Skin of body (tissue), 3 donors: ENCODE measurements at places on chromosomes 5 and 9.

DNA sequence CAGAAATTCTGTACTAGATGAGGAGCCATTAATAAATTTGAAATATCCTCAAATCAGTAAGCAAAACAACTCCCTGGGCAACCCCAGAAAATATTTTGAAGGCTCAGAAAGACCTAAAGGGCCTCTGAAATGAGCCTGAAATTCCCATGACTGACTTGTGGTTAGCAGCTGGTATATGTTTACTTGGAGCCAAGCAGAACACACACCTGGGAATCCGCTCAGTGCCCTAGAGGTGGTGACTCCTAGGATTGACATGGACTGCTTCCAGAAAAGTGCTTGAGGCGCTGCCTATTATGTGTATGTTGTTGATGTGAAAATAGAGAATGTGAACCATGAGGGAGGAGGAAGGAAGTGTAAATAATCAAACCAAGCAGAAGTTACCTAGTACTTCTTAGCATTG, 14.7 kb downstream of the RFK start:
- no peak for DNase-seq

- DNase-seq, result no peak
Measured at GRCh38 chr9:89678396-89679015, 73.7 kb downstream of the GADD45G start.

- no peak for DNase-seq
Measured at GRCh38 chr5:180287404-180287803, 4.5 kb downstream of the MAPK9 start.

DNA sequence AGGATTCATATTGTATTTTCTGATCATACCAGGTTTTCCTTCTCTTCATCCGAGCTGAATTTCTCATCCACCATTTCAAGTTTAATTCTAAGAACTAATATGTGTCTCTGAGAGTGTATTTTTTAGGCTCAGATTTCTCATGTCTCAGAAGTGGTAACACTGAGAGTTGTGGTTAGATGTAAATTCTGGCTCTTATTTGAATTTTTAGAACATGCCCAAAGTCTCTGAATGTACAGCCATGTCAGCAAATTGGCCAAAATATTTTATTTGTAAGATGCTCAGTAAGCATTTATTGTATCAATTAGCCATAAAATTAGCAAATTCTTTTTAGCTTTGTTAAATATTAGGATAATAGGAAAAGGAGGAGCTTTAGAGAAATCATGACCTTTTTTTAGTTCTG, 16.6 kb downstream of the SV2C start:
- DNase-seq, result no peak

GRCh38 chr9:93824386-93825294, 130.5 kb downstream of the BARX1 start:
- DNase-seq, result no peak

DNA sequence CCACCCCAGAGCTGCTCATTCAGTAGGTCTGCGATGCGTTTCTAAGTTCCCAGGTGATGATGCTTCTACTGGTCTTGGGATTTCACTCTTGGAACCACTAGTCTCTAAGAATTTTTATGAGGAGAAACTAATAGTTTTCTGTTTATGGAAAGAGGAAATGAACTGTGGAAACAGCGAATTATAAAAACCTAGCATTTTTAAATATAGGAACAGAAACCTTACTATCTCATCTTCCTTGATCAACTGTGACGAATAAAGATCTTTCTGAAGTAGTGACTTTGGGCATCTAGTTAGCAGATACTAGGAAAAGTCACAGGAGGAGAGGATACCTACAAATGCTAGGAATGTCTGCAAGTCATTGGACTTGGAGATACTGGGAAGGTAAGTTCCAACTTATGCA, 376.8 kb upstream of the RFX3 start:
- no peak for DNase-seq

DNA sequence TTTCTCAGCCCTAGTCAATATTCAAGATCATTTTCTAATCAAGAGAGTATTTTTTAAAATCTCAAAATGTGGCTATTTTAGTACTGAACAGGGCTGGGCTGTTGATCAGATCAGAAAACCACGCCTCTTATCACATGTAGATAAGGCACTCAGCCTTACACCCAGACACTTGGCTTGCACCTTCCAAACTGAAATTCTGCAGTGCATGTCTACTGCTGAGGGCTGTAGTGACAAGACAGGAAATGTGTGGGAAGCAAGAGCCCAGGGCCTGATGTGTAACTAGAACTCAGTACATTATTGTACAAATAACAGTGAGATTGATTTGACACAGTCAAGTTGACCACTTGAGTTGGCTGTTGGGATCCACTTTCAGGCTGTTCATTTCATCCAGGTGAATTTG, 48.6 kb downstream of the UBE2QL1 start:
- no peak for DNase-seq

DNA sequence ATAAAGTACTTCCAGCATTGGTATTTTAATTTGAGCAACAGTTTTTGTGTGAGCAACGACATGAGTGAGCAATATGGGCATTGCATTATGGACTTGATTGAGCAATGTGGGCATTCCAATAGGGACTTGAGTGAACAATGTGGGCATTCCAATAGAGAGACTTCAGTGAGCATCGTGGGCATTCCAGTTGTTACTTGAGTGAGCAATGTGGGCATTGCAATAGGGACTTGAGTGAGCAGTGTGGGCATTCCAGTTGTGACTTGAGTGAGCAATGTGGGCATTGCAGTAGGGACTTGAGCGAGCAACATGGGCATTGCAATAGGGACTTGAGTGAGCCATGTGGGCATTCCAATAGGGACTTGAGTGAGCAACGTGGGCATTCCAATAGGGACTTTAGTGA, 52.2 kb downstream of the ZCCHC7 start:
- DNase-seq, result no peak

- no peak for DNase-seq
Measured at GRCh38 chr5:112663146-112663545, 74.5 kb upstream of the APC start.

DNA sequence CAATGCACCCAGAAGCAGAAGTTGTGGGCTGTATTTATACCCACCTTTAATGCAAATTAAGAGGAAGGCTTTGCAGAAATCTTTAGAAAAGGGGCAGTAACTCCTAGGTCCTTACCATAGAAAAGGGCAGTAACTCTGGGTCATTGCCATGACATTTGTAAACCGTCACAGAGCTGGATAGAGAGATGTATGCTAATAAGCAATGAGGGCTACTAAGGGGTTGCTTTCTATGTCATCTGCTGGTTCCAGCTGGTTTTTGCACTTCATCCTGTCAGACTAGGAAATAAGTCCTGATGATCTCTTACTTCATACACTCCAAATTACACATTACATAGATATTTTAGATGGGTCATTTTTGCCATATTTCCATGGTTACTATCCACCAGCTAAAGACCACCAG, 299.1 kb upstream of the TYRP1 start:
- DNase-seq, result no peak

DNA sequence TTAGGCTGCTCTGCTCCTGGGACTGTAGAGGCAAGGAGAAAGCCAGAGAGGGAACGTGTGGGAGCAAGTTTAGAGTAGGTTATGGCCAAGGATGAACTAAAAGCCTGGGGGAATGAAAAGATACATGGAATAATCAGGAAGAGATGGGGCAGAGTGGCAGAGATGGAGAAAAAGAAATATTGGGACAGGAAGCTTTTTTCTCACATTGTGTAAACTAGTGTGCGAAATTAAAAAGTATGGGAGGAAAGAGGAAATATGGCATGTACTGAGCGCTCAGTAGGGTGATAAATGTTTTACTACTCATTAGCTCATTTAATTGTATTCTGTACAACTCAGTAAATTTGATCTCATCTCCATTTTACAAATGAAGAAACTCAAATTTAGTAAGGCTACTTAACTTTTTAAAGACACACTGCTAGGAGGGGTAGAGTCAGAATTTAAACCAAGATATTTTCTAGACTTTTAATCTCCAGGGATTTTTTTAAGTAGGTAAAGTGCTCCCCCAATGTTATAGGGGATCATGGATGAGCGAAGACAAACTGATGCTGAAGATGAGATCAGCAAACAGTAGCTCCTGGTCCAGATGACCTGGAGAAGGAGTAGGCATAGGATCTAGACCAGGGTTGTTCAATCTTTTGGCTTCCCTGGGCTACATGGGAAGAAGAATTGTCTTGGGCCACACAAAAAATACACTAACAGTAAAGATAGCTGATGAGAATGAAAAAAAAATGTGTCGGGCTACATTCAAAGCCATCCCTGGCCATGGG, 30.8 kb downstream of the ALDH1A1 start:
- DNase-seq, result no peak

DNA sequence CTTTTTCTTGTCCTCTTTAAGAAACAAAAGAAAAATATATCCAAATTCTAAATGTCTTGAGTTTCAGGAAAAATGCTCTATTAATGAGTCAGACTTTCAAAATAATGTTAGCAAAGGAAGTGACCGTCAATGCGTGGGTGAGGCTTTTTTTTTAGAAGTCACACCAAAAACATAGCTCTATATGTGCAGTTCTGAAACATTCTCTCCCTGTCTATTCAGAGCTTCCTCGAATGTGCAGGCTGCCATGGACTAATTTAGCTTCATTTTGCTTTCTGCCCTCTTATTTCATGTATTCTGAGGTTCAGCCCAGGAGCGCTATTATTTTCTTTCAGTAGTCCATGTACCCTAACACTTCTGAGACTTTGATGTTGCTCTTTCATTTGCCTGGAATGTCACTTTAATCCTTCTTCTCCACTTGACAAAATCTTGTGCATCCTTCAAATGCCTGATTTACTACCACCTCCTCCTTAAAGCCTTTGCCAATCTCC, 72.5 kb upstream of the RASA1 start:
- DNase-seq, result no peak

DNA sequence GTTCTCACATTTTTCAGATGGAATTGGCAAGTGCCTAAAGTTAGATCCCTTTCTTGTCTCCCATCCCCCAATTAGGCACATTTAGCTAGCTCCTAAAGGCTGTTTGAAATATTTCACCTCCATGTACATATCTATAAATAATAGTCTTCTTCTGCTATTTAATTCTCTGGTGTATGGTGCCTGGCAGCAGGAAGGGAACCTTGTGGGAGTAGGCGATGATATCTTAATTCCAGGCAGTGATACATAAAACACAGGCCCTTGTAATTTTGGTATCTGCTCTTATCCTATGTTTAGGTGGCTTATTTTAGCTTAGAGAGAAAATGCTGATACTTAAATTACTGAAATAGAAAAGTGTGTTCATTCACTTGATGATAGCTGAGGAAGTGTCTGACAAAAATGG, 262.9 kb upstream of the DAP start:
- no peak for DNase-seq
